ENCODE measurements at places on chromosomes 1 and 21.

DNA sequence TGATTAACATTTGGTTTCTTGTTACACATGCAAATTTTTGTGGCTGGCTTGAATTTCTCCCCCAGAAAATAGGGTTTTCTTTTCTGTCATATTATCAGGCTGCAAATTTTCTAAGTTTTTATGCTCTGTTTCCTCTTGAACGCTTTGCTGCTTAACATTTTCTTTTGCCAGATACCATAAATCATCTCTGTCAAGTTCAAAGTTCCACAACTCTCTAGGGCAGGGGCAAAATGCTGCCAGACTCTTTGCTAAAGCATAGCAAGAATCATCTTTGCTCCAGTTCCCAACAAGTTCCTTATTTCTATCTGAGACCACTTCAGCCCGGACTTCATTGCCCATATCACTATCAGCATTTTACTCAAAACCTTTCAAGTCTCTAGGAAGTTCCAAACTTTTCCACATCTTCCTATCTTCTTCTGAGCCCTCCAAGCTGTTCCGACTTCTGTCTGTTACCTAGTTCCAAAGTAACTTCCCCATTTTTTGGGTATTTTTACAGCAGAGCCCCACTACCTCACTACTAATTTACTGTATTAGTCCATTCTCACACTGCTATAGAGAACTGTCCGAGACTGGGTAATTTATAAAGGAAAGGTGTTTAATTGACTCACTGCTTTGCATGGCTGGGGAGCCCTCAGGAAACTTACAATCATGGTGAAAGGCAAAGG lies 486.9 kb upstream of the NCAM2 start:
- no peak for DNase-seq

- DNase-seq = no peak
These were observed 98.5 kb upstream of the DMRTA2 start for GRCh38 chr1:50521703-50522102.

GRCh38 chr1:175169286-175170018 lies 23.1 kb downstream of the KIAA0040 start:
- no peak for DNase-seq

GRCh38 chr1:116326486-116326885 lies 46.6 kb upstream of the ATP1A1 start:
- no peak for DNase-seq

GRCh38 chr21:35850029-35850428 lies 210.3 kb downstream of the SETD4 start:
- DNase-seq = peak; percentile 51

DNA sequence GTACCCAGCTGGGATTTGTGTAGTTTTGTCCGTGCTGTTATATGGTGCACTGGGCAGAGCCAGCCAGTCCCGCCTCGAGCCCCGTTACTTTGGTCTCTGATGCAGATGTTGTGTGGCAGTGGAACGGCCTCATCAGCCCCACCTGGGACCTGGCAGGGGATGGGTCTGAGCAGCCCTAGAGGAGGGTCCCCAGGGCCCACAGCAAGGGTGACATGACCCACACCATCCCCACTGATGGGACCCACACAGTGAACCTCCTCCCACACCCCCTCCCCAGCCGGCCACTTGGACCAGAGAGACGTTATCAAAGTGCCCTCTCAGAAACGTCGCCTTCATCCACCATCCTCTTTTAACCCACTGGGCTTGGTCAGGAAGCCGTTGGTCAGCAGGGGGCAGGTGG lies 42.0 kb upstream of the PCBP3 start:
- DNase-seq = no peak

DNA sequence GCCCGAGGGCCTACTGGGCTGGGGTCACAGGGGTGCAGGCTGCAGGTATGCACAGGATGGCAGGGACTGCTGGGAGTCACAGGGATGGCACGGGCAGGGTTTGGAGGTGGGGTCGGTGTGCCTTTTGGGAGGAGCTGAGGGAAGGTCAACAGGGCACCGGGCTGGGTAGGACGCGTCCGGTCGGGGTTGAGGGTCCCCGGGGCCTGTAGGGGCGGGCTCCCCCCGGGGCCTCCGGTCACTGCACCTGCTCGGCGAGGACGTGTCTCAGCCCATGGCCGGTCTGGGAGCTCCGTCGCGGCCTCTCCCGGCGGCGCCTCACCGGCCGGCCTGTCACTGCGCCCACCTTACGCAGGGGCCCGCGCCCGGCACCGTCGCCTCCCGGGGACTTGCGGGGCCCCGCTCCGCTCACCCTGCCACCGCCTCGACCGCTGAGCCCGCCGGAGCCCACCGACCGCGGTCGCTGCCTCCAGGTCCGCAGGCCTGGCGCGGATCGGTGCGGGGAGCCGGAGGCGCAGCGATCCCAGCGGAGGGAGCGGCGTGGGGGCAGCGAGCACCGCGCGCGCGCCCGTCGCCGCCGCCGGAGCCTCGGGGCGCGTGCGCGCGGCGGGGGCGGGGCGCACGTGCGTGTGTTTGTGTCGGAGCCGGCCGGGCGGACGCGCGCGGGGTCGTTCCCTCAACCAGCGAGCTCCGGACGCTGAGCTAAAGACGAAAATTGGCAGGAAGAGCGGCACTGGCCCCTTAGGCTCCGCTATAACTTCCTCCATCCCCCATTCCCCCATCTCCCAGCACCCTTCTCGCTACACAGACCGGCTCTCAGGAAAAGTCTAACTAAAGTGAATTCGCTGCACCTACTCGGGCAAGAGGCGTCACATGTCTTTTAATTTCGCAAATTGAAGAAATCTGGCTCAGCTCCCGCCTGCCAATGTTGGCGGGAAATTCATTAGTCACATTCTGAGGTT lies at the start of gene AMIGO1:
AMIGO1 (minus strand) TSS at position 552 of the 959 bp plus-strand sequence. CDS start 815 bp downstream, outside the sequence.
- no peak for DNase-seq

GRCh38 chr21:18460979-18461378 lies 57.4 kb upstream of the TMPRSS15 start:
- DNase-seq = no peak

- DNase-seq = no peak
These were observed 378.9 kb downstream of the KCNH1 start for GRCh38 chr1:210754878-210755665.

- no peak for DNase-seq
These were observed 76.4 kb downstream of the TIAM1 start for GRCh38 chr21:31267644-31268043.

DNA sequence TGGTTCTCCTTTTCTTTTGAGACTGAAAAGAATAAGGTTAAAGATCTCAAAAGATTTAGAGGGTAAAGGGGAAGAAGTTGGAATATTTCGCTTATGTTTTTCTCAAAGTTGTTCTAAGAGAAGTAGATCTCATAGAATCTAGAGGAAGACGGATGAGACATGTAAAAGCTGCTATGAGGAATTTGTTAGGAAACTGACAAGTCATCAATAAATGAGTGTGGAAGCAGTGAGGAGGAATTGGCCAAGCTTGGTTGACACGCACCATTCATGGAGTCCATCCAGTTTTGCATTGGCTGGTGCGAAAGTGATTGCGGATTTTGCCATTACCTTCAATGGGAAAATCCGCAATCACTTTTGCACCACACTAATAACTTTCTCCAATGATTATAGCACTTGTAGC lies 20.0 kb downstream of the SLAMF6 start:
- no peak for DNase-seq

DNA sequence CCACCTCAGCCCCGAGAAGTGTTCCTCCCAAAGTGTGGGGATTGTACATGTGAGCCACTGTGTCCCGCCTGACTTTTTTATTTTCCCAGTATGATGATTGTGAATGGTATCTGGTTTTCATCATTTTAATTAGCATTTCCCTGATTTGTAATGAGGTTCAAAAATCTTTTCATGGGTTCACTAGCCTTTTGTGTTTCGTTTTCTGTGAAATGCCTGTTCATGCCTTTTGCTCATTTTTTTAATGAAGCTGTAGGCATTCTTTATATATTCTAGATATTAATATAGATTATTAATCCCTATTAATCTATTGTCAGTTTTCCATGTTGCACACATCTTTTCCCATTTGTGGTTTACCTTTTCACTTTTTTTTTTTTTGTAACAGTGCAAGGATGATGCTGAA lies 20.5 kb downstream of the DAP3 start:
- no peak for DNase-seq

DNA sequence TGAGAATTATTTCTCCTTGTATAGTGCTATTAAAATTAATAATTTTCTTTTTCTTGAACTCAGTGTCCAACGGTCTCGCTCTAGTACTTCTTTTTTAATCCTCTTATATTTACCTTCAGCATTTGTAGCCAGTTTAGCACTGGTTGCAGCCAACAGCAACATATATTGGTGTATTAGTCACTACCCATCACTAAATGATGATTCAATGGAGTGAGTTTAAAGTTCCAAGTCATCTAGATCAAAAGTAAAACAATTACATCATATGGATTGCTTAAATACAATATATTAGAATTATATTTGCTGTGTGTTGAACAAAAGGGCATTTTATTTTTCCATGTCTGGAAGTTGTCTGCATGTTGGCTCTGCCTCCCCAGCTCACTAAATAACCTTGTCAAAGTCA lies 591.8 kb downstream of the ADGRL2 start:
- no peak for DNase-seq

DNA sequence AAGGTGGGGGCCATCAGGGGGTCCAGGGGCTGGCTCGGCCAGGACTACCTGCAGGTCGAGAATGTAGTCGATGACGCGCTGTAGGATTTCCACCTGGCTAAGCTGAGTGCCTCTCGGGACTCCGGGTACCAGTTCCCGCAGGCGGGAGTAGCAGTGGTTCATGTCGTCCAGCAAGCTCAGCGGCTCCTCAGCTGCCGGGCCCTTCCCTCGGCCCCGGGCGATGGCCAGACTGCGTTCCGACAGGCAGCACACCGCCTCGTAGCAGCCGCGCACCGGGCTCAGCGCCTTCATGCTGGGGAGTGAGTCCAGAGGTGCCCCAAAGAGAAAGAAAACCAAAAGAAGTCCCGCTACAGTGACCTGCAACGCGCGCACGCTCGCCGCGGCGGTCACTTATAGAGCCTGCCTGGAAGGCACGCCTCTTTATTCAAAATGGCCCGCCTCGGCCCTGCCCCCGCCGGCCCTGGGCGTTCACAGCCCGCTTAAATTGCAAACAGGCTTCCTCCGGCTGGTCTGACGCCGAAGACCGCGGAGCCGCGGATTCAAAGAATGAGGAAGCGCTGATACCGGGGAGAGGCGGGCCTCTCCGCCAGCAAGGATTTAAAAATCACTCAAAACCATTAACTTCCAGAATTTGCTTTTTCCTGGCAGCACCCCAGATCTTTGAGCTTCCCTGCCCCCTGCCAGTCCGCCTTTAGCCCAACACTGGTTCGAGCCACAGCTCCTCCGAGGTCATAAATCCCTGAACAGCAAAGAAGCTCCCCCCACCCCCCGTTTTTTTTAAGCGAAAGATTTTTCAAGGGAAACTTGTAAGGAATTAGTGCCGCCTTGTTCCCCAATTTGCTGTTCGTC lies at the start of gene ID3:
ID3 (minus strand) TSS at position 366 of the 849 bp plus-strand sequence; CDS start at position 291, 75 bp downstream.
- DNase-seq = peak; percentile 93

DNA sequence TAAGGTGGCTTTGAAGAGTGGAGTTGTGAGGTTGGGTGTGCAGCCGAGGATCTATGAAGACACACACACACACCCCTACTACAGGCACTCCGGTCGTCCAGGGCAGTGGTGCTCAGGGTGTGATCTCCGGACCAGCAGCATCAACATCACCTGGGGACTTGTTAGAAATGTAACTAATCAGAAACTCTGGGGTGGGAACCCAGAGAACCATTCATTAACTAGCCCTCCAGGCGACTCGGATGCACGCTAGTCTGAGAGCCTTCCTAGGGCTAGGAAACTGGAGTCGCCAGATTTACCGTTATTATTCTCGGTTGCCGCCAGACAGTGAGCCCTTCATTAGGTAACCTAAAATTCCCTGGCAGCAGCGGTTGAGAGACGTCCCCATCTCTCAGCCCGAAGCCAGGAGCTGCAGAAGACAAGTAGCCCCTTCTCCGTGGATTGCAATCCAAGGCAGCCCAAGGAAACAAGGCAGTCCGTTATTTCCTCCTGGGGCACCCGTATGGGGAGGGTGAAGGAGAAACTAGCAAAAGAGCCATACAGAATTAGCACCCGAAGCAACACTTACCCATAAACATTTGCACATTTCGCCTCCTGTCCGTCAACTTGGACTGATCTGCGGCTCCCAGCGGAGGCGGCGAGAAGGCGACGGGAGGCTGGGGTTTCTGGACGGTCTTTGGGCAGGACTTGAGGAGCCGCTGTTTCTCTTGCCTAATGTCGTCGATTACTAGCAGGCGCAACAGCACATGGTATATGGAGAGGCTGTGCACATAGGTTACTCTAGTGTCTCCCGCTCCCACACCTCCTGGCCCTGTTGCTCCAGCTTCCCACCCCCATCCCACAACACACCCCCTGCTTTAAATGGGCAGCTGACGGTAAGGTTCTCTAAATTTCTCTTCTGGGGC lies 2.9 kb upstream of the CCN1 start:
- no peak for DNase-seq

DNA sequence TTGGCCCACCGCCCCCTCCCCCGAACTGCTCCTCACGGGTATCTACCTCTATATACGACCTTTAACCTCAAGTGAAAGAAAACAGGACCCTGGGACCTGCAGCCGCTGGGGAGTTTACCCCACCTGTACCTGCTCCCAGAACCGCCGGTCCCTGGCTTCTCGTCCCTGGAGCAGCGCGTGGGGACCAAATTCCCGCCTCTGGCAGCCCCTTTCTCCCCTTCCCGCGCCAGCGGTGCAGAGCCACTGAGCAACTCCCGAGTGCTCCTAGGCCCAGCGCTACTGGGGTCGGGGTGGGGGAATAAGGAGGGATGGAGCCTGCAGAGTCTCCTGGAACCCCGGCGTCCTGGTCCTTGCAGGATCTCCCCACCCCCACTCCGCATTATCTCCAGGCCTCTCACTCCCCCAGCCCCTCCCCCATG lies 1.6 kb downstream of the SYT6 start:
- DNase-seq = no peak

- DNase-seq = no peak
These were observed 10.2 kb downstream of the COQ8A start for GRCh38 chr1:226950316-226950715.

DNA sequence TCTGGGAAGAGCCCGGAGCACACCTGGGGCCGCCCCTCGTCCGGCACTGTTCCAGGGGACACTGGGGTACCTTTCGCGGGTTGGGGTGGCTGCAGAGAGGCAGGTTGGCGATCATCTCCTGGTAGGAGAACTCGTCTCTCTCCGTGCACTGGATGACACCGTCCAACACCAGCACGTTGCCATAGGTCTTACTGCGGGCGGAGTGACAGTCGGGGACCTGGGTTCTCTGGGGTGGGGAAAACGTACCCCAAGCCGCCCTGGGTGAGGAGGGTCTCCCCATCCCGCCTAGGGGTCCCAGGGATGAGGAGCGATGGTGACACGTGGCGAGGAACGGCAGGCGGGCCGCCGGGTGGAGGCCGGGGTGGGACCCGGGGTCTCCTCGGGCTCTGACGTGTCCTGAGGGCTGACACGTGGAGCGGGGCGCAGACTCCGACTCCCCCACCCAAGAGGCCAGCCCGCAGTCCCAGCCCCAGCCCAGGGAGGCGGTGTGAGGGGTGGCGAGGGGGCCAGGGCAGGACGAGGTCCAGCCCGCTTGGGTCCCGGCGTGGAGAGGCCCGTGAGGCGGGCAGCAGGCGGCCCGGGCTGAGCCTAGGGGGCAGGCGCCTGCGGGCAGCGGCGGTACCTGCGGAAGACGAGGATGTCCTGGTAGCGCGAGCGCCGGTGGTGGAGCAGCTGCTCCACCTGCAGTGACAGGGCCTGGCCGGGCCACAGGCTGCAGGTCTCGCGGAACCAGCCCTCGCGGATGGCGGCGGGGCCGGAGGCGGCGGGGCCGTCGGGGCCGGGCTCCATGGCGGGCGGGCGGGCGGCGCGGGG lies 457 bp downstream of the SRM start:
- no peak for DNase-seq

- no peak for DNase-seq
These were observed 537.9 kb upstream of the NR5A2 start for GRCh38 chr1:199489594-199489993.
